ENCODE measurements at places on chromosomes 2 and 18.

GRCh38 chr2:161134547-161135518 lies 25.4 kb upstream of the TANK start:
- no peak for DNase-seq

GRCh38 chr2:133432778-133433177 lies 135.5 kb downstream of the NCKAP5 start:
- DNase-seq = no peak

DNA sequence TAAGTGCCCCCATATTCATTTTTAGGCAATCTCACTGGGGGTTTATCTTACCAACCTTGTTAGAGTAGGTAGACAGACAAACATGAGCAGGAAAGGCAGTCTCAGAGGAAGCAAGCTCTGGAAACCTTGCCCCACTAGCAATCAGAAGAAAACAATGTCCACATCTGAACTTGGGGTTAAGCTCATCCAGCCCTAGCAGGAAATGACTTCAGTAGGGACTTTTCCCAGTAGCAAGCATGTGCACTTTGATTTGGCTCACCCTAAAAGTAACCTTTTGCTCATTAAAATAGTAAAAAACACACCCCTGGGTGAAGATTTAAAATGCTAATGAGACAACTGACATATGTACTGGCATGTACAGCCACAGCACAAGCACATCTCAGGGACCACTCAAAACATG lies 175.5 kb downstream of the AKAIN1 start:
- no peak for DNase-seq

GRCh38 chr2:71235930-71236587 lies 9.2 kb upstream of the PAIP2B start:
- no peak for DNase-seq

DNA sequence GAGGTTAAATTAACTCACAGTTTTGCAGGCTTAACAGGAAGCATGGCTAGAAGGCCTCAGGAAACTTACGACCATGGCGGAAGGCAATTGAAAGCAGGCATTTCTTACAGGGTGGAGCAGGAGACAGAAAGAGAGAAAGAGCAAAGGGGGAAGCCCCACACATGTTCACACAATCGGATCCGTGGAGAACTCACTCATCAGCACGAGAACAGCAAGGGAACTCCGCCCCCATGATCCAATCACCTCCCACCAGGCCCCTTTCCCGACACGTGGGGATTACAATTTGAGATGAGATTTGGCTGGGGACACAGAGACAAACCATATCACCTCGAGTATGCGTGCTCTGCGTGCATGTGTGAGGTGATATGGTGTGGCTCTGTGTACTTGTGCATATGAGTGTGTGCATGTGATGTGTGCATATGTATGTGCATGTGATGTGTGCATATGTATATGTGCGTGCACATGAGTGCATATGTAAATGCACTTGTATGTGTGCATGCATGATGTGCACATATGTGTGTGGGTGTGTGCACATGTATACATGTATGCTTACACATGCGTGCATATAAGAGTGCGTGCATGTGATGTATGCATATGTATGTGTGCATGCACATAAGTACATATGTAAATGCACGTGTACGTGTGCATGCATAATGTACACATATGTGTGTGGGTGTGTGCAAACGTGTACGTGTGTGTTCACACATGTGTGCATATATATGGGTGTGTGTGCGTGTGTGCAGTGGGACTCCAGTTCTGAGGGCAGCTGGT lies 108.7 kb upstream of the HDAC4 start:
- DNase-seq = no peak

GRCh38 chr2:105848367-105848766 lies 103.7 kb downstream of the NCK2 start:
- DNase-seq = no peak

DNA sequence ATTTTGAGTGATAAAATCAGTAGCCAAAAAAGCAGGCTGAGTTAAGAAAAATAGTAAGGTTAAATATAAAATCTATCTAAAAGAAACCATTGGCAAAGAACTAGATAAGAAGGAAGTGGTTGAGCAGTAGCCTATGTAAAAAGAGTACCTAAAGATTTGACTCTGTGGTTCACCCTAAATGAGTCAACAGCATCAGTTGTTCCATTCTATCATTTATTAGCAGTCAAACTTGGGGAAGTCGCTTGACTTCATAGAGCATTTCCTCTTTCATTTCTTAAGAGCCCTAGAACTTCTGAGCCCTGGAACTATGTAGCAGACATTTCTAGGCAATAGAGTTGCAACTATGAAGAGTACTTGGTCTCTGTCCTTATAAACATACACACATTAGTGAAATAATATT lies 381.7 kb downstream of the NUP35 start:
- DNase-seq = no peak

DNA sequence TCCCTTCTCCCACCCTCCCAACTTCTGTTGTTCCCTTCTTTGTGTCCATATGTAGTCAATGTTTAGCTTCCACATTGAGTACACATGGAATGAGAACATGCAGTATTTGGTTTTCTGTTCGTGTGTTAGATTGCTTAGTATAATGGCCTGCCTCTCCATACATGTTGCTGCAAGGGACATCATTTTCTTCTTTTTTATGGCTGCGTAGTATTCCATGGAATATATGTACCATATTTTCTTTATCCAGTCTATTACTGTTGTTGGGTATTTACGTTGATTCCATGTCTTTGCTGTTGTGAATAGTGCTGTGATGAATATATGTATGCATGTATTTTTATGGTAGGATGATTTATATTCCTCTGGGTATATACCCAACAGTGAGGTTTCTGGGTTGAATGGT lies 42.0 kb downstream of the NUP35 start:
- DNase-seq = no peak

DNA sequence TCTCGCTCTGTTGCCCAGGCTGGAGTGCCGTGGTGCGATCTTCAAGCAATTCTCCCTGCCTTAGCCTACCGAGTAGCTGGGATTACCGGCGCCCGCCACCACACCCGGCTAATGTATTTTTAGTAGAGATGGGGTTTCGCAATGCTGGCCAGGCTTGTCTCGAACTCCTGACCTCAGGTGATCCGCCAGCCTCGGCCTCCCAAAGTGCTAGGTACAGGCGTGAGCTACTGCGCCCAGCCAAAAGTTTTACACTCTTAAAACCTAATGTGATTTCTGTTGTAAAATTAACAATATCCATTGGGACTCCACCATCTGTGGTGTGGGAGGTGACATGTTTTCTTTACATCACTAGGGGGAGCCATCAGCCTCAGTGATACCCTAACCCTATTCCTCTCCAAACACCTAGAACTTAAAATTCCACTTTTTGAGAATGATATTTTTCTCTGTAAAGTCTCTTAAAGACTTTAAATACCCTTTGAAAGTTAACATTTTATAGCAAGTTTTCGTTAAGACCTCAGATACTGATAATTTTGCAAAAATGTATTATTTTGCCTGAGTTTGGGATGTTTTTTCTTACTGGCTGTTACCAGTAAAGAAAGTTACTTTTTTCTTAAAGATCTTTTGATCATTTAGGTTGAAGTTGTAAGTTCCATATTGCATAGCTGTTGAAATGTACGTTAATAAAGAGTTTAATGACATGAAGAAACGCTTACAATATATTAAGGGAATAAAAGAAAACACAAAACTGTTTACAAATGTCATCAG lies 11.6 kb upstream of the EIF2AK2 start:
- peak; percentile 11 for DNase-seq

DNA sequence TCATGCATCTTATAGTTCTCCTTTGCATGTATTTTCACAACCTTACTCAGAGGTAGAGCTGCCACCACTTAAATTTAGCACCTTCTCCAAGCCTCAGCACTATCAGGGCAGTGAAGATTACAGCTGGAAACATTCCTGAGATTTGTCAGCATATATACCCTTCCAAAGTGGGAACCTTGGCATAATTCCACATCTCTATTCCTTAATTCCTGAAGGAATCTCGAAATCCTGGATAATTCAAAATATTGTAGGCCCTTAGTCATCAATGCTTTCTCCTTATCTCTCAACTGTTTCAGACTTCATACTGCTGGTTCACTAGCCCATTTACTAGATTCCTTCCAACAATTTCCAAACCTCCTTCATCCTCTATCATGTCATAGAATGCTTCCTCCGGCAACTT lies 87.4 kb downstream of the ITSN2 start:
- DNase-seq = no peak

- DNase-seq = no peak
Measured at GRCh38 chr2:69057660-69058059, 44.7 kb downstream of the ANTXR1 start.

- no peak for DNase-seq
Measured at GRCh38 chr2:74856004-74856578, 22.2 kb downstream of the HK2 start.

DNA sequence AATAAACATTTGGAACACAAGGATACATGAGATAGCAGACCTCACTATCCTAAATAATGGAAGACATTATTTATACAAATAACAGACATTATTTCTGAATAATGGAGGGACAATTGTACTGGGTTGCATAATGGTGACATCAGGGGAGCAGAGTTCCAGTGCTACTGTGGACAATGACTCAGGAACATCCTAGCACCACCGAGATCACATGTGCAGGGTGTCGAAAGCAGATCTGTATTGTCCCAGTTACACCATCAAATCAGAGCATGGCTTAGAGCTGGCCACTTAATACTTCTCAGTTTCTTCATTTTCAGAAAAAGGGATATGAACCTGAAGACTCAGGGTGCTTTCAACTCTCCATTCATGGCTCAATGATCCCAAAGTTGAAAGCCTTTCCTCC lies 249.1 kb upstream of the RBMS1 start:
- DNase-seq = no peak

- DNase-seq = no peak
Measured at GRCh38 chr18:9065864-9066263, 36.6 kb upstream of the NDUFV2 start.

- no peak for DNase-seq
Measured at GRCh38 chr2:232632904-232633412, 446 bp upstream of the EFHD1 start.

- DNase-seq = no peak
Measured at GRCh38 chr2:1817256-1818051, 73.1 kb upstream of the PXDN start.

DNA sequence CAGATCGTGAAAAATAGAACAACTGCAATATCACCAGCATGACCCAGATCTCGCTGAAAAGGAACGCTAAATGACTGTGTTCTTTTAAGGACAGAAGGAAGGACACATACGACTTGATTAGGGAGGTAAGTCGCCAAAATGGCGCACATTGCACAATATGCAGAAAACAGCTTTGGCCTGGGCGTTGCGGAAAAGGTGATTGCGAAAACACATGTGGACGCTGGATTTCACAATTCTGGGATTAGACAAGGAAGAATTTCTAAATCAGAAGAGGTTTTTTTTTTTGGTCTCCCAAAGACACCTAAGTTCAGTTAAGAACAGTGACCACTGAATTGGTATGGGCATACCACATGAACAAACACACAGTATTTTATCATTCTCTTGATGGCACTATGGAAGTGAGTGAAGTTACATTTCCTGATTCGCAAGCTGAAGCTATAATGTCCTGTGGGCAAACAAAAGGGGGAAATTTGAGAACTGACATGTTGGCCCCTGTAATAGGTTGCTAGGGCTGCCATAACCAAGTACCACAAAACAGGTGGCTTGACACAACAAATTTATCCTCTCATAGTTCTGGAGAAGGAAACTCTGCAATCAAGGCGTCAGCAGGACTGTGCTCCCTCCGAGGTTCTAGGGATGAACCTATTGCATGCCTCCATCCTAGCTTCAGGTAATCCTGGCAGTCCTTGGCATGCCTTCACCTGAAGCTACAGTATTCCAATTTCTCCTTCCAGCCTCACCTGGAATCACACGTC lies 25.8 kb upstream of the ERICH2 start:
- DNase-seq = no peak

- no peak for DNase-seq
Measured at GRCh38 chr2:154995361-154995760, 296.9 kb downstream of the KCNJ3 start.

- no peak for DNase-seq
Measured at GRCh38 chr18:10477121-10477862, 22.9 kb downstream of the APCDD1 start.

DNA sequence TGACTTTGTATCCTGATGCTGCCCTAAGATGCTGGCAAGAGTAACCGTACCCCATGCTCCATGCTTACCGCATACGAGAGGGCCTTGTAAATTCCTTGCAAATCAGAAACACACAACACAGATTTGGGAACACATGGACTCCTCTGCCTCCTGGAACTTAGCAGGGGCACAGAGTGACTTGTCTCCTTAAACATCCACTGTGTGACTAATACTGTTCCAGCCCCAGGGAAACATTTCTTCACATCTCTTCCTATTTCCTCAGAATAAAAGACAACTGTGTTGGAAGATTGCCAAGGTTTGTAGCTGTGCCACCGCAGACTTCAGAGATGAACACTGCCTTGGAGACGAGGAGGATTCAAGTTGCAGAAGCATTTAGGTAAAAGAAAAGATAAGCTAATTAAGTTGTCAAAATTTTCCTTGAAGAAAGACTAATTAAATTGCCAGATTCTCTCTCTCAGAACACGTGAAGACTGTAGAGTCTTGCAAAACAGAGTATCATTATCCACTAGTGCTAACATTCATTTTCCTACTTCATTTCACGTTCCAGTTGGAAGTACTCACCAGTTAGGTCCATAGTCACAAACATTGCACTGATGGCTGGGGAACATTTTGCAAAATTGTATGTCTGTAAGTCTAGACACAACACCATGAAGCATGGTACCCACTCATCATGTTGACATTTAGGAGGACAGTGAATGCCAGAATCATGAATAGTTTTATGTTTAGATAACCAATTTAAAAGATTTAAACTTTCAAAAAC lies 188.8 kb downstream of the TSN start:
- no peak for DNase-seq

GRCh38 chr2:83531206-83531826 lies 927.8 kb downstream of the SUCLG1 start:
- DNase-seq = no peak

- DNase-seq = no peak
Measured at GRCh38 chr18:22687892-22688680, 245.0 kb upstream of the RBBP8 start.

DNA sequence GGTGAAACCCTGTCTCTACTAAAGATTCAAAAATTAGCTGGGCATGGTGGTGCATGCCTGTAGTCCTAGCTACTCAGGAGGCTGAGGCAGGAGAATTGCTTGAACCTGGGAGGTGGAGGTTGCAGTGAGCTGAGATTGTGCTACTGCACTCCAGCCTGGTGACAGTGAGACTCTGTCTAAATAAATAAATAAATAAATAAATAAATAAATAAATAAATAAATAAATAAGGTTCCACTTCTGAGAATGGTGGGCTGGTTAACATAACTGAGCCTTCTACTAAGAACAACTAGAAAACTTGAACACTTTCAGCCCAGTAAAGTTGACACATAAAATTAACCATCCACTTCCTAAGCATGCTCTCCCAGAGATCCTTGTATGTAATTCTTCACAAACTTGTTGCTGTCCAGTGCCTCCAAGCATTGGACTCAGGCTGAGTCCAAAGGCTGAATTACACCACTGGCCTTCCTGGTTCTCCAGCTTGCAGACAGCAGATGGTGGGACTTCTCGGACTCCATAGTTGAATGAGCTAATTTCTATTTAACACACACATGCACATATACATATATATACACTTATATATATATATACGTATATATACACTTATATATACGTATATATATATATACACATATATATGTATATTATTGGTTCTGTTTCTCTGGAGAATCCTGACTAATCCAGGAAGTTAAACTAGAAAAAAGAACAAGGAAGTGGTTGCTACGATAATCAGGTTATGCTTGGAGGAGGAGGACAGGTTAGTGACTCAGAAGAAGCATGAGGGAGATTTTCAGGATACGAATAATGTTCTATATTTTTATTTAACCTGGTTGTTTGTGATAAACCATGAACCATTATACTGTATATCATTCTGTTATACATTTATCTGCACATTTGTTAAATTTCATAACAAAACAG lies 348.8 kb downstream of the METTL4 start:
- DNase-seq = no peak

Data from NCI-H2081 treated with DMSO at 0.1 percent for 48 hours (cell line).